Kasumi-1 (cell line): ENCODE measurements at places on chromosomes 1 and 21.

DNA sequence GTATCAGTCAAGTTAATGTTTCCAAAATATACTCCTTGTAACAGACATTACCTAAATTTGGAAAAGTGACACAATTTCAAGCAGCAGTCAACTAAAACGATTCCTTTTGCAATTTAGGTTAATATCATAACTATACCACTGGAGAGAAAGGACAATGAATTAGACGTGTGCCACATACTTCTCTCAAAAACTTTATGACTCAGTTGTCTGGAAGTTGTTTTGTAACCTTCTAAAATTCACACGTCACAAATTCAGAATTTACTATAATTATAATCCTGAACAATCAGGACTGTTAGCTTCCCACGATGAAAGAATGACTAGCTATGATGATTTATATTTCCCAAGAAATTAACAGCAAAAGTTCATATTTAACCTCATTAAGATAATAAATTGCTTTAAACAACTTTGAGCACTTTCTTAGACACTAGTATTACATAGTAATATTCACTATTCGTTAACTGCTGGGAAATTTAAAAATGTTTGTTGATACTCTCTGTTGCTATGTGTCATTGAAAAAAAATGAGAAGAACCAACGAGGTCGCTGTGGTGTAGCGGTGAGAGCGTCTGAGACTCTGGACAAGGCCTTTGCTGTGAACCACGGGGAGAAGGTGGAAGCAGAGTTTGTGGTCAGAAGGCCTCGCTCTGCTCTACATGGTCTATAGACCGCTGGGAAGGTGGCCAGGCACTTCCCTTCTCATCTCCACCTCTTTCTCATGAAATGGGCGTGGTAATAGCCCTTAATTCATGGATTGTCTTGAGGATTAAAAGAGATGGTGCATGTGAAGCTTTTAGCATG, 27.9 kb upstream of the BATF3 start:
- DNase-seq = no peak

DNA sequence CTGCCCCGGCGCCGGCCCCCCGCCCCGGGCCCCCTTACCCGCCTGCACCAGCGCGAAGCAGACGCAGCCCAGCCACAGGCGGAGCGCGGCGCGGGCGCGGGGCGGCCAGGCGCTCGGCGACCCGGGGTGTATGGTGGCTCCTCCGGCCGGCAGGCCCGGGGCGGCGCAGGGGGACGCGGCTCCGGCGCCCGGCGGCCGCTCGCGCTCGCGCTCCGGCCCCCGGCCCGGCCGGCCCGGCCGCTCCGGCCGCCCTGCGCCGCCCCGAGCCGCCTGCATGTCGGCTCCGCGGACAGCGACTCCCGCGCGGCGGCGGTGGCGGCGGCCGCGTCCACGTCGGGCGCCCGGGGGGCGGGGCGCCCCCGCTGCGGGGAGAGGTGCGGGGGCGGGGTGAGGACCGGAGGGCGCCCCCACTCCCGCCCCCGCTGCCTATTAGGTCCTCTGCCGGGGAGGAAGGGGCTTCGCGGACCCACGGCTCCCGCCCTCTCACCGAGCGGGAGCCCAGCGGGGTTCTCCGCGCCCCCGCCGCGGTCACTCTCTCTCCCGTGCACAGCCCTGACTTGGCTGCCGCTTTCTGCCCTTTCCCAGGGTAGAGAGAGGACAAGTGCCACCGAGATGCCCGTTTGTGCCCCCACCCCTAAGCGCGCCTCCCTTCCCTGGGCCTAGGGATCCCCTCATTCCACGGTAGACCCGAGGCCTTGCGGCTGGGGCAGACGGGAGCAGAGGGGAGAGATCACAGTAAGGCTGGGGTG, at the start of gene FNDC5:
Gene FNDC5, minus strand, starts transcription at position 298 of the 749 bp plus-strand sequence.
- DNase-seq = no peak

GRCh38 chr1:145901312-145902021, 8.4 kb downstream of the ITGA10 start:
- no peak for DNase-seq

DNA sequence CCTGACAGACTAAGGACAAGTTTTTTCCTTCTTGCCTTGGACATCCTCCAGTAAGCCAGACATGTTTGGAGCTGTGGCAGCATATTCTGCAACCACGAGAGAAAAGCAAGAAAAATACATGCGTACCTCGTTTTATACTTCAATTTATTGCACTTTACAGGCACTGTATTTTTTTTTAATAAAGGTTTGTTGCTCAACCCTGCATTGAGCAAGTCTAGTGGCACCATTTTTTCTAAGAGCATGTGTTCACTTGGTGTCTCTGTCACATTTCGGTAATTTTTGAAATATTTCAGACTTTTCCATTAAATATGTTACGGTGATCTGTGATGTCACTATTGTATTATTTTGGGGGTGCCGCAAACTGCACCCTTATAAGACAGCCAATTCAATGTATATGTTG, 2.1 kb upstream of the SSX2IP start:
- no peak for DNase-seq

DNA sequence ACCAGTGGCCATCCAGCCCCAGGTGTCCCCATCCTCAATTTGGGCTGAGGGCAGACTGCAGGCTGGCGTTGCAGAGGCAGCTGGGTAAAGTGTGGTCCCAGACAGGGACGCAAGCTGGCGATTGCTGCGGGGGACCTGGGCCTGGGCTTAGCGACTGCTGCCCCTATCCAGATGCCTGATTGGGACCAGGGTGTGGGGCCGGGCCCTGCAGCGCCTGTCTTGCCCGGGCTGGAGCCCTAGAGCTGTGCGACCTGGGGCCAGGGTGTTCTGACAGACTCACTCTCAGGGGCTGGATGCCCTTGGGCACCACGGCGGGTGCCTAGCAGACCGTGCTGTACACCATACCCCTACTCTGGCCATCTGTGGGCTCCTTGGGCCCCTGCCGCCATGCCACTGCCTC, 16.2 kb upstream of the FAAP20 start:
- no peak for DNase-seq
